Activated T-helper 1 cell treated with Interleukin-2 at 50 U/mL for 16 hours (primary cell): ENCODE measurements at places on chromosomes 1 and 21.

- no peak for DNase-seq
Observed at GRCh38 chr1:1907098-1907736, 7.8 kb upstream of the CALML6 start.

DNA sequence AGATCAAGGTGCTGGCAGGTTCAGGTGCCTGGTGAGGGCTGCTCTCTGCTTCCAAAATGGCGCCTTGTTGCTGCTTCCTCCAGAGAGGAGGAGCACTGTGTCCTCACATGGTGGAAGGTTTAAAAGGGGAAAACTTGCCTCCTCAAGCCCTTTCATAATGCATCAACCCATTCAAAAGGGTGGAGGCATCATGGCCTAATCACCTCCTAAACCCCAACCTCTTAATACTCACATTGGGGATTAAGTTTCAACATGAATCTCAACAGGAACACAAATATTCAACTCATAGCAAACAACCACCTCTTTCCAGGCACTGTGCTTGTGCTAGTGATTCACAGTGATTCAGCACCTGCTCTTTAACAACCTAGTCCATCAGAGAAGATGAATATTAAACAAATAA is 4.2 kb downstream of the S100A12 start:
- no peak for DNase-seq

GRCh38 chr21:42474043-42474831 is 21.8 kb downstream of the RSPH1 start:
- no peak for DNase-seq

DNA sequence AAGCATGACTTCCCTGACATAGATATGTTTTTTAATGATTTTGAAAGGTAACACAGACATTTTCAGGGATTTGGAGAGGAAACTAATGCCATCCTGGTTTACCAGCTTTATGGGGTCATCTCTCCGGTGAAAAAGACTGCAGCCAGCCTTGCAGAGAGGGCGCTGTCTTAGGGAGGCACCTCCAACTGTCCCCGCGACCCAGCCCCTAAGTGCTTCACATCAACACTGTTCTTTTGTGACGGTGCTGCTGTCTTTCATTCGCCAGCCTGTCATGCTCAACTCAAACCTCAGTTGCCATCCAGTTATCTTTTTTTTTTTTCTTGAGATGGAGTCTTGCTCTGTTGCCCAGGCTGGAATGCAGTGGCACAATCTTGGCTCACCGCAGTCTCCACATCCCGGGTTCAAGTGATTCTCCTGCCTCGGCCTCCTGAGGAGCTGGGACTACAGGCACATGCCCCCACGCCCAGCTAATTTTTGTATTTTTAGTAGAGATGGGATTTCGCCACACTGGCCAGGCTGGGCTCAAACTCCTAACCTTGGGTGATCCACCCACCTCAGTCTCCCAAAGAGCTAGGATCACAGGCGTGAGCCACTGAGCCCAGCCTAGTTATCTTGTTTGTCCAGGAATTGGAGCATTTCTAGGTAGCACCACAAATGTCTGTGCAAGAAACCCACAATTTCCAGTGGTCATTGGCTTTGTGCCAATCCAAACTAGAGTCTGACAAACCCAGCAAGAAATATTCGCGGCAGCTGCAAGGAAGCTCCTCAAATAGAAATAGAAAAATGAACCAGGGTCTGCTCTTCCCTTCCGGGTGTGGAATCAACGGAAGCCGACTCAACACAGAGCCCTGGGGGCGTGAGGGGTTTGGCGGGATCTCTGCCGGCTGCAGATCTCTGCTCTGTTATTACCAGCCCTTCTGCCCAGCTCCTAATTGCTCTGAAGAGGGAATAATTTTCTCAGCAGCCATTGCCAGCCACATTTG is 24.2 kb downstream of the PDE9A start:
- no peak for DNase-seq

DNA sequence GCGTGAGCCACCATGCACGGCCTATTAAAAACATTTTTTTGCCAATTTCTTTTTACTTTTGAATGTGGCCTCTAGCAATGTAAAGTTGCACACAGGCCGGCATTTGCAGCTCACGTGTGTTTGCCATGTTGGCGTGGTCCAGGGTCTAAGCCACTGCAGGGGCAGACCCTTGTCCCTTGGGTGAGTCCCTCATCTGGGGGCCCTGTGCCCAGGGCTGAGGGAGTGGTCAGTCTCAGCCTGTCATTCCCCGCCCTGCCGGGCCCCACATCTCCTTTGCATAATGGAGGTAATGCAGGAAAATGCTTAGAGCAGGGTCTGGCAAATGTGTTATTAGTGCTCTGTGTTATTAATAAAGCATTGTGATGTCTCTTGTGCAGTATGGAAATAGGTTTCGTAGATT is 16.9 kb downstream of the AGPAT3 start:
- DNase-seq, result no peak

DNA sequence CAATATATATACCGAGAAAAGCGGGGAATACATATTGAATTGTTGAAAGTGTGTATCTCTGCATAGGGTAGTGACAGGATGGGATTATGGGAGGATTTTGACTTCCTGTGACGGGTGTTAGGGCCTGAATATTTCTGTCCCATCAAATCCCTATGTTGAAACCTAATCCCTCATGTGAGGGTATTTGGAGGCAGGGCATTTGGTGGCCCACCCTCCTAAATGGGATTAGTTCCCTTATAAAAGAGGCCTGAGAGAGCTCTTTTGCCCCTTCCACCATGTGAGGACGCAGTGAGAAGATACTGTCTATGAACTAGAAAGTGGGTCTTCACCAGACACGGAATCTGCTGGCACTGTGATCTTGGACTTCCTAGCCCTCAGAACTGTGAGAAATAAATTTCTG is 137.3 kb downstream of the ZSCAN20 start:
- no peak for DNase-seq

- peak; percentile 13 for DNase-seq
Observed at GRCh38 chr1:31182352-31182751, 57.3 kb downstream of the NKAIN1 start.
